AG09309 (cell line): ENCODE measurements at places on chromosomes 5 and 9.
A peak's percentile ranks its signal among the peaks of the same experiment; 100 is the strongest.

- no peak for DNase-seq
Observed at GRCh38 chr9:15249981-15250380, 57.0 kb downstream of the TTC39B start.

DNA sequence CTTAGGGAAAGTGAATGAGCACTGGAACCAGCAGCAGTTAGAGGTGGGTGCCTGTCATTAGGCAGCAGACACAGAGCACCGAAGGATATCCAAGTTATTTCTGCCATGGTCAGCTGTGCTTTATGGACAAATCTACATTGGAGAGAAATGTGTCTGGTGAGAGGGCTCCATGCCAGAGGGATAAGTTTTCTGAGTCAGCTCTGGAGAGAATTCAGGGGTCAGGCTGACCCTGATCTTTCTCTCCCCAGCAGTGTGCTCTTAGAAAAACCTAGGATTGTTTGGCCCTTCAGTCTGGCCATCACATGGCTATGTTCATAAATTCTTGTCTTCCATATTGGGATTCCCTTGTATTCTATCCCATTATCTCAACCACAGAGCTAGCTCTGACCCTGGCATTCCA lies 8.9 kb upstream of the IL17B start:
- no peak for DNase-seq

- DNase-seq = no peak
Observed at GRCh38 chr5:38478166-38478565, 78.3 kb downstream of the LIFR start.

- no peak for DNase-seq
Observed at GRCh38 chr5:172745838-172746237, 25.2 kb downstream of the DUSP1 start.

- DNase-seq = no peak
Observed at GRCh38 chr5:112628214-112628980, 109.3 kb upstream of the APC start.

DNA sequence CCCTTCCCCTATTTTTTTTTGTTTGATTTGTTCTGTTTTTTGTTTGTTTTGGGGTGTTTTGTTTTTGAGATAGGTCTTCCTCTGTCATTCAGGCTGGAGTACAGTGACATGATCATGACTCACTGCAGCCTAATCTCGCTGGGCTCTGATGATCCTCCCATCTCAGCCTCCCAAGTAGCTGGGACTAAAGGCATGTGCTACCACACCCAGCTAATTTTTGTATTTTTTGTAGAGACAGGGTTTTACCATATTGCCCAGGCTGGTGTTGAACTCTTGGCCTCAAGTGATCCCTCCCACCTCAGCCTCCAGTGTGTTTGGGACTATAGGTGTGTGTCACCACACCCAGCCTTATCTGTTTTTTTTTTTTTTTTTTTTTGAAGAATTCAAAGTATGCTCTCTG lies 605.4 kb downstream of the DNAH5 start:
- DNase-seq = no peak

GRCh38 chr5:19923742-19924141 lies 64.3 kb downstream of the CDH18 start:
- no peak for DNase-seq

DNA sequence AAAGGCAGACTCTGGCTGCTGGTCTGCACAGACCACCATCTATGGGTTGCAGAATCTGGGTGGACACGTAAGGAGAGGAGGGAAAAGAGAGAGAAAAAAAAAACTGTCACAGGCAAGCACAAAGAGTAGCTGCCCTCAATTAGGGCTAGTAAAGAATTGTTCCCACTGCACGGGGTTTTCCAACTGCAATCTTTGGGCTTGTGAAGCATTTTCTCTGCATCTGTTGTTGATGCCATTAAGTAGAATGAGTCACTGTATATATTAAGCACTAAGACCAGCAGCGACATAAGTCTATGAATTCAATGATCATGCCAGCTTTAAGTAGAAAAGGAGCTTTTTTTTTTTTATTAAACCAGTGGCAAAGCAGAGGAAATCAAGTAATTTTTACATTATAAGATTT lies 40.2 kb downstream of the MED10 start:
- no peak for DNase-seq

DNA sequence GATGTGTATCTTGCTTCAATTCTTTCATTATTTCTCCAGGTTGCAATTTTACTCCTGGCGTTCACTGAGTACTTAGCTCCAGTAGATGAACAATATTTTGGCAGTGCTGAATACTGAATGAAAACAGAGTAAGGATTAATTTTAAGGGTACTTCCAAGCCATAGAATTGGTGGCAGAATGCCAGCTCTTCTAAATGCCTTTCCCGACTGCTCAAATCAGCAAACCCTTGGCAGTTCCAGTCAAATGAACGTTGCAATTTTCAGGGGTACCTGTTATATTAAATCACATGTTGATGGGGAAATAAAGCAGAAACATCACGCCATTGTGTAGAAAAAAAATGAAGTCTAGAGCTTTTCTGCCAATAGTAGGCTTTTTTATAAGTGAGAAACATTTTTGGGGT lies 282.4 kb upstream of the RPS23 start:
- DNase-seq = no peak

DNA sequence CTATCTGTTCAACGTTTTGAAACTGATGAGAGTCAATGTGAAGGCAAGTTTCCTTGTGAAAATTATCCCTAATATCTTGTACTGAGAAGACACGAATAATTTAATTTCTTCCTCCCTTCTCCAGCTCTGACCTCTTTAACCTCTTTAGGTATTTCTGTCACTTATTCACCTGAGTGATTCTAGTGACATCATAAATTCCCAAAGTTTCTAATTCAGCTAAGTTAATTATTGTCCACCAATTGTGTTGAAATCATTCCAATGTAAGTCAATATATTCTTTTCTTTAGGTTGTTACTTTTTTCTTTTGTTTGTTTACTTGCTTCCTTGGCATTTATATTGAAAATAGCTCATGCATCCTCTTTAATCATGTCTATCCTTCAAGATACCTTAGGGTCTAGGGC lies 143.8 kb downstream of the PAPPA start:
- DNase-seq = no peak

GRCh38 chr9:93020151-93020550 lies 38.4 kb upstream of the SUSD3 start:
- DNase-seq = no peak

GRCh38 chr9:34454571-34455065 lies 3.8 kb downstream of the FAM219A start:
- DNase-seq = no peak

- DNase-seq = no peak
Observed at GRCh38 chr9:76191493-76191892, 202.7 kb downstream of the RFK start.

DNA sequence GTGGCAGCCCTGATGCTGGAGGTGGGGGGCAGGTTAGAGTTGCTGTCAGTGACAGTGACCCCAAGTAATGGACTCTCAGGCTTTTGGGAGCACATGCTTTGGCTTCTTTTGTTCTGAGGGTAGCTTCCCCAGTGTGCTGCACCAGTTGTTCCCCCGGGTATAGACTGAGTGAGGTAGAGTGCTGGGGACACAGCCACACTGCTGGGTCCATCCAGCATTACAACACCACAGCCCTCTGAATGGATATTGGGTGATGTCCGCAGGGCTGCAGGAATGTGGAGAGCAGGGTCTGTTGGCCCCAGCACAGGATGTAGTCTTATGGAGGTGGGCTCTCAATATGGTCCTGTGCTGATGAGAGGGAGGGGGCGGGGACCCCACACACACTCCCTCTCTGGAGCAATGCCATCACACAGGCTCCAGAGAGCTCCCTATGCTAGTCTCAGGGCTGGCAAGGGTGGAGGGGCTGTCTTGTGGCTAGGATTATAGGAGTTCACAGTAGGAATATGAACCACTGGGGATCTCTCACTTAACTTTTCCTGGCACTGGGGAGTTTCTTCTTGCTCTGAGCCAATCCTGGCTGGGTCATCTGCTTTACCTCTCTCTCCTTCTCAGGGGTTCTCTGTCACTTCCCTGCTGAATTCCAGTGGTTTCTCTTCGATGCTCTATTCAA lies 20.7 kb downstream of the OSMR start:
- no peak for DNase-seq

DNA sequence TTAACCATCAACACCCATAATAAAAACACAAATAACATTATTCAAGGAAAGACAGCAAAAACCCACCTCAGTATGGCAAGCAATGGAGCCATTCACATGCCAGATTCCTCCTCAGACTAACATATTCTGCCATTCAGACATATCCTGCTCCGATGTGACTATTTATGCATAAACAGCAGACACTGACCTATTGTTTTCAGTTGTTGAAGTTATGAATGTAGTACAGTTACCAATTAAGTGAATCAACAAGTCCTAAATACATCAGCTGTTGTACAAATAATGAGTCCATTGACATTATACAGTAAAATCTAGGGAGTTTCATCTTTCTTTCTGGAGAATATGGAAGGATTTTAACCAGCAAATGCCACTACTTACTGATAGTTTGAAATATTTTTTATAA lies 131.7 kb downstream of the DENND1A start:
- no peak for DNase-seq

GRCh38 chr9:97562542-97562941 lies 61.1 kb downstream of the TMOD1 start:
- DNase-seq = no peak

GRCh38 chr5:81854915-81855314 lies 104.0 kb upstream of the SSBP2 start:
- no peak for DNase-seq

- DNase-seq = no peak
Observed at GRCh38 chr5:35894131-35894530, 37.4 kb downstream of the IL7R start.

GRCh38 chr9:122356627-122357026 lies 14.2 kb upstream of the PTGS1 start:
- DNase-seq = no peak

GRCh38 chr5:73233461-73234203 lies 60.6 kb downstream of the TMEM174 start:
- DNase-seq = no peak

- DNase-seq = no peak
Observed at GRCh38 chr5:4244306-4244705, 648.7 kb downstream of the IRX1 start.

- no peak for DNase-seq
Observed at GRCh38 chr5:65796751-65797316, 74.8 kb downstream of the NLN start.

DNA sequence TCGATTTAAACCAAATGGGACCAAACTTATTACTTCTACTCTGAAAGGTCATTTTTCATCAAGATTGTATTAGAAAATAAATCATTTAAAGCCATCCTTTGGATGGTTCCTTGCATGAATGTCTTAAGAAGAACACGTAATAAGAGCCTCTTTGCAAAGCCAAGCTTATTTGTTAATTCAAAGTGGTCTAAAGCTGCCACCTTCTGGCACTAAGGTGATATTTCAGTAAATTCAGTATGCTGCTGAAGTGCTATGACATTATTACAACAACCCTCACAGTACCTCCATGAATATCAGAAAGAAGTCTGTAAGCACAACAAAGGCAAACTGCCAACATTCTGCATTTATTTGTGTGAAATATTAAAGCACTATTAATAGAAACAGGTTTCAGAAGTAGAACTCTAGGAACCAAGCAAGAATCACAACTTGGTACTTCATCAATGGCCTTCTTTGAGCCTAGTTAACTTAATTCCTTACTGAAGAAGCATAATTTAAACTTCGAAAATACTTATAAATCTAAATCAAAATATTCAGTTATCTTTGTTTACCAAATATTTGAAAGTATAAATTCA lies 53.1 kb upstream of the TYRP1 start:
- peak; percentile 18 for DNase-seq

- DNase-seq = no peak
Observed at GRCh38 chr5:68565427-68565826, 349.9 kb downstream of the PIK3R1 start.

DNA sequence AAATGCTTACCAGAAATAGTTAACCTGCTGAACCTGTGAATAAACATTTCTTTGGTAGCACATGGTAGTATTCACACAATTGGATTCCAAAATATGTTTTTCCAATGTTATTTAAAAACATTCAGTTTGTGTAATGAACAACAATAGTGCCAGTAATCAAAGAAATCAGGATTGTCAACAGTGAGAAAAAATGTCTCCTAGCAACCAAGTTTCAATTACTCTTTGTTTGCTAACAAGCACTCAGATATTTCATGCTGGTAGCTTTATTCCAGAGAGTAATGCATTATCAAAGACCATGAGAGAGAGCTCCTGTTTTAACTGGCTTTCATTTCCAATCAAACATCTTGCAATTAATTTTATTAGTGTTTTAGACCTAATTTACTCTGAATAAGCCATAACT lies 768.1 kb upstream of the GRAMD2B start:
- DNase-seq = no peak

GRCh38 chr9:108676355-108676754 lies 179.4 kb downstream of the ACTL7B start:
- no peak for DNase-seq

- no peak for DNase-seq
Observed at GRCh38 chr9:134358026-134358661, 31.9 kb downstream of the RXRA start.

GRCh38 chr5:141866096-141866495 lies 12.1 kb downstream of the PCDH1 start:
- DNase-seq = no peak

DNA sequence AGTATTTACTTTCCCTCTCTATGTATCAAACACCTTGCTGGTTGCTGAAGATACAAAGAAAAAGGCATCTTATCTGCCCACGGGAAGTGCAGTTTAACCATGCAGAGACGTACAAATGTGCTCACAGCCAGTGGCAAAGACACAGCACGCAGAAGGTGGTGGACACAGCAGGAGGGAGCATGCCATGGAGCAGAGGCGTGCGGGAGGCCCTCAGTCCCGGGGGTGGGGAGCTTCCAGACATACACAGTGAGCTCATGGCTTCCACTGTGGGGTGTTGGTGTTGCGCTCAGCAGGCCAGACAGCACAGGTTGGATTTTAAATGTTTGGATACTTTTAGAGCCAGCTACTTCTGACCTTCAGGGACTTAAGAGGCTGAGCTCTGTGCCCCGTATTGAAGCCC lies 8.8 kb upstream of the BARX1 start:
- no peak for DNase-seq

- no peak for DNase-seq
Observed at GRCh38 chr5:643811-644271, 31.7 kb downstream of the CEP72 start.

DNA sequence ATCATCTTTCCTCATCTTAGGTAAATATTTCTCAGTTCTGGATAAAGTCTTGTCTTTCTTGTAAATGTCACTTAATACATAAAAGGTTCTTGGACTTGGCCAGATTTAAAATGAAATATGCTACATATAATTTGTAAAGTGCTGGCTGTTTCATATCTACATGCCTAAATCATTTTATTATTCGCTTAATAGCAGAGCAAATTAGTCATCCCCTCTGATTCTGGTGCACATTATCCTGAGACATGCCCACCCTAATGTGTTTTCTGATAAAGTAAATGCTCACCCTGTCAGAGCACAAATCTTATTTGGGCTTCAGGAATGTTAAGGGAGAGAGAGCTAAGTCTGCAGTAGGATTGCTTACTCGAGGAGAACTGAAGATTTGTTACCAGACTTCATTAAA lies 166.5 kb upstream of the IZUMO3 start:
- no peak for DNase-seq

DNA sequence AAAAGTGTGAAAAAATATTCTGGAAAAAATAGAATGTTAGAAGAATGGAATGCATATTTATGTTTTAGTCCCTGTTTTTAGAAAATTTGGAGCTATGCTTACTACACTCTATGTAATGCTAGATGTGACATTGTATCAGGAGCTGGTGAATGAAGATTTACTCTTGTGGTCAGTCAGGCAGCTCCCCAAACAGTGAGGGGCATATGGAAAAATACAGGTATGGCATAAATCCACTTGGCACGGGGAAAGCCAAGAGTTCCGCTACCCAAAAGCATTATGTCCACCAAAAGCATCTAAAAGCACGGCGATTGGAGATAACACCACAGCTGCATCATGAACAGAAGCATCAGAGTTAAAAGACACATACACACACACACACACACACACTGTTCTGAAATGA lies 220.2 kb upstream of the KLF9 start:
- DNase-seq = no peak
